ENCODE measurements at places on chromosomes 13 and 19.

- no peak for DNase-seq
Measured at GRCh38 chr13:93814658-93815057, 588.1 kb downstream of the GPC6 start.

- no peak for DNase-seq
Measured at GRCh38 chr19:41149831-41150230, 35.6 kb downstream of the CYP2F1 start.

DNA sequence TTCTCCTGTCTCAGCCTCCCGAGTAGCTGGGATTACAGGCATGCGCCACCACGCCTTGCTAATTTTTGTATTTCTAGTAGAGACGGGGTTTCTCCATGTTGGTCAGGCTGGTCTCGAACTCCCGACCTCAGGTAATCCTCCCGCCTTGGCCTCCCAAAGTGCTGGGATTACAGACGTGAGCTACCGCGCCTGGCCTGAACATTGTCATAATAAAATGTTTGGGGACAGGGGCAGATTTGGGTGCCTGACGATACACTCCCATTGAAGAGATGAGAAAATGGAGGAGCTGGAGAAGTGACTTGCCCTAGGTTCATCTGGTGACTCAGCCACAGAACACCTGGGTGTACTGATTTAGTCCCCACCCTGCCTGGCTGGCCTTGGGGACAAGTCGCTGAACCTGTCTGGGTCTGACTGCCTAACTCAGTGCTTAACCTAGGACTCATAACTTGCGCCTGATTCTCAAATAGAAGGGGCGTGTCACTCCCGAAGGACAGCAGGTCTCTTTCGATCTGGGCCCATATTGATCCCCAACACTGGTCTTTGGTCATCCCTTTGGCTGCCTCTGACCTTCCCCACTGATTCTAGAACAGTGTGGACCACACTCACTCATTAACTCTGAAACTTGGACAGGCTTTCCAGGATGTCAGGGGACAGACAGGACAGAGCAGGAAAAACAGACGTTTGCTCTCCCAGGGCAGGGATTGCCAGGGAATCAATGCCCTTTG, 7.6 kb upstream of the BICRA start:
- no peak for DNase-seq

DNA sequence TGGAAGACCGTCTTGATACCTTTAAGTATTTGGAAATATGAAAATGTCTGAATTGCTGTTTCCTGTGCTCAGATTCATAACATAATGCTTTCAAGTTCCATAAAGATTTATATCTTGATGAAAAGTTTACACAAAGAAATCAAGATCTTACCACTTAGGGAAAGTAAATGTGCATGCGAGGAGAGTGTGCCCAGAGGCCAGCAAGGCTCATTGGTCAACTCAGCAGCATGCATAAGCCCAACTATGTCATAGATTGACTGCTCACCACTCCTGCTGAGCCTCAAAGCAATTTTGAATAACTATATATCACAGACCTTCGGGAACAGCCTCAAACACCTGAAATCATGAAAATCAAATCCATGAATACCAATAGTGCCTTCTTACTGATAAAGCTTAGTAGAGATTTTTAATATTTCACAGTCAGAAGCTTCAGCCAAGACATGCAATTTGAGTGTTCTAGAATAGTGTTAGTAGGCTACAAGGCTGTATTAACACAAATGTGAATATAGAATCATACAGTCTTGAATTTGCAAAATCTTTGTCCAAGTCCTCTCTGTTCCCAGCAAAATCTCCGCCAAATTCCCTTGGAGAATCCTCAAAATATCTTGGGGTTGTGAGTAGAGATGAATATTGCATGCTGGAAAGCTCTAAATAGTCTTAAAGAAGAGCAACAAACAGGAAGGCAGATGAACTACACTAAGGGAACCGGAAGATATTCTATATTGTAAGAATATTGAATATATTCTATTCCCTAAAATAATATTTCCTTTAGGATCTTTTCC, 124.1 kb downstream of the DCLK1 start:
- DNase-seq: no peak

DNA sequence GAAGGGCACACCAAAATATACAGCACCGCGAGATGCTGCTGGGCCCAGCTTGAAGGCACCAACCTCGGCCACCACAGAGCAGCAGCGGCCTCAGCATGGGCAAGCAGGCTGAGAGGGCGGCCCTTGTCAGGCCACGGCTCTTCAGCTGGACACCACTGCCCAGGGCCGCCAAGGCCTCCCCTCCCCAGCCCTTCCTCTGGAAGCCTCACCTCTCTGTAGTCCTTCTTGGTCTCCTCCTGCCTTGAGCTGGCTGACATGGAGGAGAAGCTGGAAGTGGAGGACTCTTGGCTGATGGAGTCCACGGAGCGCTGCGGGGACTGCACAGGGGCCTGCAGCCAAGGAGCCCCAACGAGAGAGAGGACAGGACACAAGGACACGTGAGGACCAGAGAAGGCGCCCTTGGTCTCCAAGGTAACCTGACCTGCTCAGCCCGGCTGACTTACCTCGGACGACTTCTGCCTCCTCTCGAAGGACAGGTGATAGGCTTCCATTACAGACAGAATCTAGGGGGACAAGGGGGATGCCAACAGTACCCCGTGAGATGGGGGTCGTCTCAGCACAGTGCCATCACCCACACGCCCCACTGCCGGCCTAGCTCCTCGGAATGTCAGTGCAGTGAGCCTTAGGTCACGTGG, 38.2 kb downstream of the PDCD5 start:
- DNase-seq: no peak

DNA sequence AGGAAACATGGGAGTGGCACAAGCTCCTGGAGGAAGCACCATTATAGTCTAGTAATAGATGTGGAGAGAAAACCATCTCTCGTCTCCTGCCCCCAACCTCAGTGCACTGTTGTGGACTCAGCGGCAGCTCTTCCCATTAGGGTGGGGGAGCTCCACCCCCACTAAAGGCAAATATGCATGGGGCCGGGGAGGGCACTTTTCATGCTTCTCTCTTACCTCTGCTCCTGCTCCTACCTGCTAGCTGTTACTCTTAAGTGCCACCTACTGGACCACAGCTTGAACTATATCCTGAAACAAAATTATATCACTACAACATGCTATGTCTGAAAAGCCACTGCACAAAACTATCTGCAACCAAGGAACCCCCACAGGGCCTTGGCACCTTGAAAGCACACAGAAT, 112.6 kb upstream of the DACH1 start:
- no peak for DNase-seq

DNA sequence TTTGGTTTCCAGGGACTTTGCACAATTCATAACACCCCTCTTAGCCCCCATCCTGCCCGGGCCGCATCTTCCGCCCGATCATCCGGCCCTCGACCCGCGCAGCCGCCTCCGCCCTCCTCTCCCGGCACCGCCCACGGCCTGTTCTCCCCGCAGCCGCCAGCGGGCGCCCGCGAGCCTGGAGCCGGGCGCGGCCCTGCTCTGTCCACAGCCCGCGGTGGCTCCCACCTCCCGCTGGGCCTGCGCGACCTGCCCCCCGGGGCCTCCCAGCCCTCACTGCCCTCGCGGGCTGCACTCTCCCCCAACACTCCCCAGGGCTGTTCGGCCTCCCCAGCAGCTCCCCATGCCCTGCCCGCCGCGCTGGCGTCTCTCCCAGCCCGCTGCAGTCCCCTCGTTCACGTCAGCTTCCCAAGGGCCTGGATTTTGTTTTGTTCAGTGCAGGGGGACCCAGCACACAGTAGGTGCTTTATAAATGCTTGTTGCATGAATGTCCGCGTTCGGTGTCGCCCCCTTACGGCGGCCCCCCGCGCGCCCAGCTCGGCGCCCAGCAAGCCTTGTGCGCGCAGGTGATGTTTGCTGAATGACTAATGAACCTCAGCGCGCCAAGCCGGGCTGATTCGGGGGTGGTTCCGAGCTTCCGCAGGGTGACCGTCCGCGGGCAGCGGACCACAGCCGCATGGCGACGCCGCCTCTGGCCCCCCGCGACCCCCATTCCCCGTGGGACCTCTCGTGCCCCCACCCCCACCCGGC, 4.6 kb upstream of the APC2 start:
- peak; percentile 69 for DNase-seq

DNA sequence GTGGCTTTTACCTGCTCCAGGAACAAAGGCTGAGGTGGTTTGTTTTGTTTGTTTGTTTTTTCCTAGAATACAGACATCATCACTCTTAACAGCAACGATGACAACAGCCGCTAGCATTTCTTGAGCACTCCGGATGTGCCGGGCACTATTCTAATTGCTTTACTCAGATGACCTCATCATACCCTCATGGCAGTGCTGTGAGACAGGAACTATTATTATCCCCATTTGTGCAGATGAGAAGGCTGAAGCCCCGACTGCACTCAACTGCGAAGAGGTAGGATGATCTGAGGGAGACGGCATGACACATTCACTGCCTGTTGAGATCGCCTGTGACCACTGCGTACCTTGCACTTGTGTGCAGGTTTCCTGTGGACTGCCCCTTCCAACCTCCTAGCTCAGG, 66.5 kb downstream of the CCDC70 start:
- DNase-seq: no peak

GRCh38 chr13:42113478-42113877, 65.0 kb downstream of the DGKH start:
- DNase-seq: no peak

- DNase-seq: no peak
Measured at GRCh38 chr19:51364200-51365106, 1.7 kb downstream of the ETFB start.

DNA sequence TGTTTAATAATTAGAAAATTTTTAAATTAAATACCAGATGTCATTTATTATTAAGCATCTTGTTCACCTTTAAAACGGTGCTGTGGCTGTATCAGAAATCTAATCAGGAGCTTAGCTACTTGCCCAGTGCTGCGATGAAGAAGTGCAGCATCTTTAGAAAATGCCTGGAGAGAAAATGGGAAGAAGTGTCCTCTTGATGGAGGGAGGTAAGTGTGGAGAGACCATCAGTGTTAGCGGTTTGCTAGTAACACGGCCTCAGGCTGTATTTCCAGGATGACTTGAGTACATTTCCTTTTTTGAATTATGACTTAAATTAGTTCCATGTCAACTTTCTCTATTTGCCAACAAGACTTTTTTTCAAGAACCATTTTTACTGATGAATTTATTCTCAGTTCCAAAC, 74.1 kb downstream of the SHISA2 start:
- no peak for DNase-seq

- DNase-seq: no peak
Measured at GRCh38 chr13:68676513-68677115, 1431.0 kb upstream of the ATXN8OS start.

DNA sequence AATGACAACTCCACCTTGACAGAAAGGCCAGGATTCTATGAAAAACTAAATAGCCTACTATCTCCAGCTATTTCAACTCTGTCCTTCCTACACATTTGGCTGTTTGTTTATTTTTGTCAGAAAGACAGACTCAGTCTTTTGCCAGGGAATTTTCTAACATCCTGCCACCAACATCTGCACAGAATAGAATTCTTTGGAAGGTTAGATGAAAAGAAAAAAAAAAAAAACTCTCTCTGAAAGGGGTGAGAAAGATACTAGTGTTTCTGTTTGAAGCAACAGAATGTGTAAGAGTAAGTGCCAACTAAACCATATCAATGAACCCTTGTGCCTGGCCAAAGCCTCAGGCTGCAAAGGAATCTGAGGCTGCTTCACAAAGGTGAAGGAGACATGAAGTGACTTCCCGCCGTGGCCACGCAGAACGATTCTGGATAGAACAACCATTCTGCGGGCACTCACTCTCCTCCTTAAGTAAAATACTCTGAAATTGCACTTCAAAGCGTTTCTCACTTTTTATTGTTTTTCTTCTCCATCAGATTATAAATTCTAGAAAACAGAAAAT, 498.2 kb downstream of the IRS2 start:
- no peak for DNase-seq

- no peak for DNase-seq
Measured at GRCh38 chr13:34640179-34640992, 301.7 kb upstream of the NBEA start.

- peak; percentile 73 for DNase-seq
Measured at GRCh38 chr13:31045286-31046081, 113.0 kb downstream of the TEX26 start.

- DNase-seq: no peak
Measured at GRCh38 chr13:35057858-35058257, 115.8 kb downstream of the NBEA start.

DNA sequence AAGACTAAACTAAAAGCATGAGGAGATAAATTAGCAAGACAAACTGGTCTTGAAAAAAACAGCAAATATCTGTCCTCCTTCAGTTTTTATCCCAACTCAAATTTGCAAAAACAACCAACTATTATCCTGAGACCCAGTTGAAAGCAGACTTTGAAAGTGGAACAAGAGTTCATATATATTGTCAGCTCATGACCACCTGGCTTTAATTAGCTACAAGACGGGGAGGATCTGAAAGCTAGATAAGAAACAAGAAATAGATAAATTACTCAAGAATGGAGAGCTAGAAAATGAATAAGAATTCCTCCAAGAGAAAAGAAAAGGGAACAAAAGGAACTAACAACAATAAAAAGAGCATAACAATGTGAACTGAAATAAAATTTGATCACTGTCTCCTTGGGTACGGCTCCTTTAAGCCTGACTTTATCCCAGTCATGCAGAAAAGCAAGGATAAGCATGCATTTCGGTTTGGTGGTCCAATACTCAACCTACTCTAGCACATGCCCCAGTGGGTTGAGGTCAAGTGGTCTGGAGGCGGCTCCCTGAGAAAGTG, 246.9 kb downstream of the DCLK1 start:
- DNase-seq: no peak

All from activated T-helper 9 cell treated with anti-CD3 and anti-CD28 coated beads, Interleukin-2, amount 50 U/mL, for 16 hours (primary cell).